Head of caudate nucleus (tissue), 42 donors: ENCODE measurements at places on chromosomes 3 and 15.

- no peak for DNase-seq
Measured at GRCh38 chr3:124829819-124830554, 57.2 kb downstream of the ITGB5 start.

- no peak for DNase-seq
Measured at GRCh38 chr3:182906036-182906435, 74.3 kb downstream of the DCUN1D1 start.

- no peak for DNase-seq
Measured at GRCh38 chr3:9765865-9766264, 3.9 kb downstream of the CAMK1 start.

- no peak for DNase-seq
Measured at GRCh38 chr3:196726788-196727675, 12.6 kb upstream of the PAK2 start.

DNA sequence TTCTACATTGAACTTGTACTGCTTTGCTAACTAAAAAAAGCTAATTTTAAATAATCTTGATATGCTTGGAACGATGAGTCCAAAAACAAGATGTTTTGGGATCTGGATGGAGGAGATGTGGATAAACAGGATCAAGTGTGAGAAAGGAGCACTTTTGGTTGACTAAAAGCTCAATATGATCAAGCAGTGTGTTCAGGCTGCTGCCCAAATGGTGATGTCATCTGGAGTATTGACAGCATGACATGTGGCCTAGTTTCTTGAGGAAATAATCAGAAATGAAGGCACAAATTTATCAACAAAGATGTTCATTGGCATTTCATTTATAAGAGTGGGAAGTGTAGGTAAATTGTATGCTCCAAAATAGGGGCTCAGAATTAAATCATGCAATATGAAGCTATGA is 161.2 kb downstream of the SOX2 start:
- peak; percentile 19 for DNase-seq

DNA sequence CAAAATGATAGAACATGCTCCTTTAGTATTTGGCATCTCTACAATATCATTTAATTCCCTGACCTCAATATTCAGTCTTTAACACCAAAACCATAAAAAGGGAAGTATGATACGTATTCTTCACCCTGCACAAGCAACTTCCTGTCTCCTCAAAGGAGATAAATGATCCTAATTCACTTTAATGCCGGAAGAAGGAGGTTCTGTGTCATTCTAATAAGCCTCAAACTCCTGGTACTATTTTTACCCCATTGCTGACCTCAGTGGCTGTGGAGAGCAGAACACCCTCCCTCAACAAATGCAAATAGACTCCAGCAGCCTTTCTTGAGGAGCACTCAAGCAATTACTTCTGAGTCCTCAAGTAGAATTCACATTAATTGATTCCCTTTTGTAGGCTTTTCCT is 173.3 kb downstream of the TMEM108 start:
- no peak for DNase-seq

GRCh38 chr3:32593903-32594525 is 23.4 kb upstream of the DYNC1LI1 start:
- DNase-seq = peak; percentile 61

- no peak for DNase-seq
Measured at GRCh38 chr3:52791366-52791765, 3.2 kb upstream of the ITIH3 start.

- DNase-seq = no peak
Measured at GRCh38 chr3:115833074-115833473, 209.8 kb downstream of the GAP43 start.

GRCh38 chr3:117146571-117146970 is 437.0 kb downstream of the TUSC7 start:
- DNase-seq = no peak

DNA sequence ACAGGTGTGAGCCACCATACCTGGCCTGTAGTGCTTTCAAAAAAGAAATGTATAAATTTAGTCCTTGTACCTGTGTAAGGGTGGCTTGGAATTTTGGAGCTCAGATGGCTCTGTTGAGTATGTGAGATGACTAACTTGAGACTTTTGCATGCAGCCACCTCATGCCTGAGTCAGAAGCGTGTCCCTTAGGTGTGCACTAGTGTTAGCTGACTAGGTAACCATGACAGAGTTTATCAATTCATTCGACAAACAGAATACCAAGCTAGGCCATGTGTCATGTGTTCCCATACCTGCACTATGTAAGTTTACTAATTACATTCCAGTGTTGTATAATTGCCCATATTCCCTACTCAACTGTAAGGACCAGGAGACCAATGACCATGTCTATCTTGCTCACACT is 4.0 kb upstream of the ZNF639 start:
- DNase-seq = no peak

- no peak for DNase-seq
Measured at GRCh38 chr3:175270198-175270837, 411.2 kb downstream of the NAALADL2 start.

- no peak for DNase-seq
Measured at GRCh38 chr3:25355998-25356397, 72.1 kb upstream of the RARB start.

GRCh38 chr3:160801386-160802118 is 45.5 kb downstream of the PPM1L start:
- no peak for DNase-seq

- no peak for DNase-seq
Measured at GRCh38 chr3:86229775-86230094, 761.2 kb downstream of the VGLL3 start.

DNA sequence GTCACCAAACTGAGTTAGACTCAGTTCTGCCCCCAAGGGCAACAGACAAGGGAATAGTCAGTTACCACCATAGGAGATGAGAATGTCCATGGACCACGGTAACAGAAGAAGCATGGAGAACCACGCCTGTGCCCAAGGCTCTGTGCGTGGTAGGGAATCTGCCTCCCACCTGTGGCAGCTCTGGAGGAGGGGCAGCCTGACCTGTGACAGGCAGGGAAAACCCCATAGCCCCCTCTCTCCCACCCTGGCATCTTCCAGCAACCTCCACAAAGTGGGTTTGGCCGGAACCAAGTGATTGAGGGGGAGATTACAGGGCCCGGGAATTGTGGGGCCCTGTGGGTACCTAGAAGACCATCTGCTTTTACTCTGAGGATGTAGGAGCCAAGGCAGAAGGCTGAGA is 14.3 kb upstream of the LTF start:
- DNase-seq = no peak

DNA sequence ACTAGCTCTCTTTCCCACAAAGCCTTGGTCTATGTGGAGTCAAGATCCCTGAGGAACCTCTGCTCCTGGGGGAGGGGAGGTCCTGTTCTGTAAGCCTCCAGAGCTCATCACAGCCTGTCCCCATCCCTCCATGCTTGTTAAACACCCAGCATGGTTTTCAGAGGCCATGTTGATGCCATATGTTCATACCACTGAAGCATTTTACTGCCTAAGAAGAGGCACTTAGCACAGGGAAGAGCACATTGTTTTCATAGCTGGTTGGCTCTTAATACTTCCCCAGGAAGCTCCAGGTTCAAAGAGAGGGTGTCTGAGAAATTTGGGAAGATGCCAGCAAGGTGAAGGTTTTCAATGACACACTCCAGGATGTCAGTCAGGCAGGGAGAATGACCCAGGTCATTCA is 25.6 kb downstream of the CPNE4 start:
- no peak for DNase-seq

- DNase-seq = no peak
Measured at GRCh38 chr15:74314795-74315438, 52.5 kb downstream of the CYP11A1 start.

- no peak for DNase-seq
Measured at GRCh38 chr15:83510001-83510400, 62.9 kb downstream of the SH3GL3 start.

- no peak for DNase-seq
Measured at GRCh38 chr15:78225783-78226541, 8.4 kb downstream of the ACSBG1 start.

GRCh38 chr3:123751433-123751832 is 132.7 kb downstream of the MYLK start:
- DNase-seq = no peak
